ENCODE measurements at places on chromosomes 3 and 15.

DNA sequence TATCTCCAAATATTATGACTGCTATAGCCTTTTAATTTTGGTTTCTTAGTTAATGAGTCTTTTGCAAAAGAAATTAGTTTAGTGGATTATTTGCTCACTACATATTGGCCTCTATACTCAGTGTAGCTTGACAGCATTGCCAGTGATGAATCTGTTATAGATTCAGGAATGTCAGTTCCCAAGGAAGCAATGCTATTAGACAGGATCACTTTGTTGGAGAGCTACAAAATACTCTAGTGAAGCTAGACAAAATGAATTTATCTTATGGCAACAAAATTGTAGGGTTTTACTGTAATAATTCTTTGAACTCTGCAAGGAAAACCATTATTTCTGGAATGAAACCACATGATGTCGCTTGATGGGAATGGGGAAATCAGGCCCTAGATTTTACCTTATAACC lies 543.3 kb downstream of the SQOR start:
- no peak for DNase-seq

DNA sequence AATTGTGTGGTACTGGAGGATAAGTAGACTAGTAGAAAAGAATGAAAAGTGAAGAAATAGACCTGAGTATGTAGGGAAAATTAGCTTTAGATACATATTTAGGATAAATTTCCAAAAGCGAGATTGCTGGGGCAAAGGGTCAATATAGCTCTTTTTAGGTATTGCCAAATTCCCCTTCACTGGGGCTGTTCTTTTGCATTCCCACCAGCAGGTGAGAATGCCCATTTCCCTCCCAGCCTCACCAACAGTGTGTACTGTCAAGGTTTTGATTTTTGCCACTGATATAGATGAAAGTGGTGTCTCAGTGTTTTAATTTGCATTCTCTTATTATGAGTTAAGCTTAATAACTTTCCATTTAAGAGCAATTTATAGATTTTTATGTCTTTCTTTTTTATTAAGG lies 35.7 kb upstream of the BHLHE40 start:
- DNase-seq, result no peak

- no peak for DNase-seq
Measured at GRCh38 chr3:105490045-105490444, 123.3 kb downstream of the ALCAM start.

DNA sequence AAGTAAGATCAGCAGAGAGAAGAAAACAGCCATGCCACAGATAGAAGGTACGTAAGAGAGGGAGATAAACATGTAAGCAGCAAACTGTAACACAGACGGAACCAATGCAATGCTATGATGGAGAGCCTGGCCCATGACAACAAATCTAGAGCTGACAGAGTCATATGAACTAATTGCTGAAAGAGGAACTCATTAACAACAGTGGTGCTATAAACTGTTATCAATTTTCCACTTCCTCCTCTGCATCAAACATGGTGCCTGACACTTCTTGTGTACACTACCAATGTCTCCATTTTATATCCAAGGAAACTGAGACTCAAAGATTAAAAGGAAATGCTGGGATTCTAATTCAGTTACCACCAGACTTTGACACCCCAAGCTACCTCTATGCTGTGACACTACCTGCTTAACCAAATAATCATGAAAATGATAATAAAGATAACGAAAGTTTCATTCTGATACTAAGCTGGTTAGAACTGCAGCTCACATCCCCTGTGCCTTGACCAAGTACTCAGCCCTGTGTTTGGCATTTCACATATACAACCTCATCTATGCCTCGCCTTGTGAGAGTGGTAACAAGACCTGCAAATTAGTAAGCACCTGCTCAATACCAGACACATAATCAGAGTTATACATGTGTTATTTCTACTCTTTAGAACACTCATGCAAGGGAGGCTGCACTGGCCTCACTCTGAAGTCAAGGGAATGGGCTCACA lies 79.3 kb downstream of the ANO10 start:
- DNase-seq, result no peak

GRCh38 chr3:195828762-195829161 lies 17.0 kb upstream of the MUC4 start:
- no peak for DNase-seq

DNA sequence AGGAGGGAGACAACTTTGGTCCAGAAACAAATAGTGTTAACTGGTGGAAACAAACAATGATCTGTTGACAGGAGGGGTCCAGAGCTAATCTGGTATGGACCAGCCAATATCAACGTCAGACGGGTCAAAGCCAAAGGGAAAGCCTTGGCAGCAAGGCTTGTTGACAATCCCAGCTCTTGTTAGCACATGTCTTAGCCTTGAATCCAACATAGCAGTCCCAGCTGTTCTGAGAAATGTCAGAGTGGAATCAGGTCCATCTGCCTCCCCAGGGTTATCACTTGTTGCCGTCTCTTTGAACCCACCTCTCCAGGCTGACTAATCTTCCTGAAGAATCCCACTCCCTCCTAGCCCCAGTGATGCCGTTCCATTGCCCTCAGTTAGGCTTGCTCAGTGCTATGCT lies 404.6 kb upstream of the MCTP2 start:
- DNase-seq, result no peak

- DNase-seq, result no peak
Measured at GRCh38 chr3:62128051-62128450, 245.3 kb downstream of the FEZF2 start.

DNA sequence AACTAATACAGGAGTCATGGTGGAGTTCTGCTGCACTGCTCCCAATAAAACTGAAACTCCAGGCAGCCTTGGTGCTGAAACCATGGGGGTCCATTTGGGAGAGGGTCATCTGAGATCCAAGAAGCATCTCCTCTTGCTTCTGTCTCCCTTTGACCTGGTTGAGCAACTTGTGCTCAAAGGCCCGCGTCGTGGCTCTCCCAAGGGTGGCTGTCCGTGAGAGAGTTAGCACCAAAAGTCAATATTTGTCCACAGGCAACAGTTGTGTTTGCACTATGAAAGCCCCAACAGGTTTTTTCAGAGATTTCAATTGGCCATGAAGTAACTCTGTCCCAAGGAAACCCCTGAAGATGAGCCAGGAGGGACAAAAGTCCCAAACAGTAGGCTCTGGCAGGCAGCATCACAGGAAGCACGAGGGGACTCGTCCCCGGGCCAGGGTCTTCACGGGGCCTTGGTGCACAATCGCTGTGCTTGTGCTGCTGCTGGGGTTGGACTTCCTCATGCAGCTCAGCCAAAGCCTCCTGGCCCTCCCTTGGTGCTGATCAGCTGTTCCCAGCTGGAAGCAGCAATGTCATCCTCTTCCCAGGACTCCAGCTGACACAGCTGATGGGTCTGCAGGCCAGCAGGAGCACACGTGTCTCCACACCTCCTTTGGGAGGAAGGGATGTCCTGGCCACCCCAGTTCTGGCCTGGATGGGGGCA lies 39.4 kb upstream of the WNT5A start:
- DNase-seq, result no peak

GRCh38 chr15:41610048-41610447 lies 50.2 kb upstream of the MGA start:
- DNase-seq, result no peak

- no peak for DNase-seq
Measured at GRCh38 chr15:47991357-47991756, 129.4 kb upstream of the SLC24A5 start.

DNA sequence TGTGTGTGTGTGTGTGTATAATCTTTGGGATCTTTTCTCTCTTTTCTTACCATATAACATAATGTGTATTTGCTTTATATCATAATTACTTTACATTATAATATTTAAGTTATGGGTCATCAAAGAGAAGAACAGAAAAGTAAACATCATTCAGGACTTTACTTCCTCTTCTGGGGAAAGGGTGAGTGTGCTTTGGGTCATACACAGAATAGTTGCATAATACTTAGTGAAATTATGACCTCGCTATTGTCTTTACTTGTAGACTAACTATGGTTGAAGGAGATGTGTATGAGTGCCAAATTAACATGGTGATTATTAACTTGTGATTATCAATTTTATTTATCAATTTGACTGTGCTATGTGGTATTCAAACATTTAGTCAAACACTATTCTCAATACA lies 1086.9 kb downstream of the DIPK2A start:
- DNase-seq, result no peak

- DNase-seq, result no peak
Measured at GRCh38 chr3:157204431-157204830, 44.5 kb upstream of the CCNL1 start.

All from KG1 (cell line).